Stimulated activated CD8-positive, alpha-beta memory T cell treated with anti-CD3 and anti-CD28 coated beads, Interleukin-12 subunit alpha, Interleukin-12 subunit beta, amount 100 ng/mL, for 4 hours (primary cell): ENCODE measurements at places on chromosomes 6 and 20.

DNA sequence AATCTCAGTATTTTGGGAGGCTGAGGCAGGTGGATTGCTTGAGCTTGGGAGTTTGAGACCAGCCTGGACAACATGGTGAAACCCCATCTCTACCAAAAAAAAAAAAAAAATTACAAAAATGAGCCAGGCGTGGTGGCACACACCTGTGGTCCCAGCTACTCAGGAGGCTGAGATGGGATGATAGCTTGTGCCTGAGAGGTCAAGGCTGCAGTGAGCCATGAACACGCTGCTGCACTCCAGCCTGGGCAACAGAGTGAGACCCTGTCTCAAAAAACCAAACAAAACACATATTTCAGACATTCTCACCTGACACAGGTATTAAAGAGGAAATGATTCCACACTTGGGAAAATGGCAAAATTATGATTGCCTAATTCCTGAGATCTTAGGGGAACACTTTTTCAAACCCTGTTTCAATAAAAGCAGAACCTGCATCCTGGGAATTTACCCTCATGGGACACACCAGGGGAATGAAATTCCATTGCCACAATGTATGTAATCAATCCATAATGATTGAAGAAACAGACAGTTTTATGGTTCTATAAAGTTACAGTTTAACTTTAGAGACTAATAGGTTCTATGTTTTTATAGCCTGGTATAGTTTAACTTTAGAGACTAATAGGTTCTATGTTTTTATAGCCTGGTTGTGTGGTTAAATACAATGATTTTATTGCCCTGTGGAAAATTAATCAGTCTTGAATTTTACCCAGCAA lies 29.6 kb upstream of the DNAAF9 start:
- no peak for DNase-seq

GRCh38 chr6:36920049-36920448 lies 34.3 kb downstream of the C6orf89 start:
- DNase-seq: no peak

- DNase-seq: no peak
Observed at GRCh38 chr6:364609-365540, 26.7 kb upstream of the IRF4 start.

DNA sequence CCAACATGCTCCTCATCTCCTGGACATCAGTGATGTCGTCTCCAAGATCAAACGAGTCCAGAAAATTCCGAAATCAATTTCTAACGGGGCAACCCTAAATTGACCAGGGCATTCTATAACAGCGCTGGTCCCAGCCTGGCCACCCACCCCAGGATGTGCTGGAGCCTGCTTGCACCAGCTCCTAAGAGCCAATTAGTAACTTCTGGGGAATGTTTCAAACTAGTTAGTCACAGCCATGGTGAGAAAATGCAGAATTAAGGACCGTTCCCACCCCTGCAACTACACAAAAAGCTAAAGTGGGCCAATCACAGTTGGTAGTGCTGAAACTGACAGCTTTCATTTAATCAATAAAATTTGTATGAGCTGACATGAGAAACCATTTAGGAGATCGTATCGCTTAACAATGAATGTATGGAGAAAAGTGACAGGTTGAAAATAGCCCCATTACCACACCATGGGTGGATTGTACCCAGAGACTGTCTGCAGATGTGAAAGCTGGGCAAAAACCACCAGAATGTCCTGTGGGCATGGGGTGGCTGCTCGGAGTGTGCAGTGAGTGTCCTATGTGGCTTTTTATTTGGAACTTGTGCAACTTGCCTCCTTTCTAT lies 165.7 kb upstream of the AFDN start:
- DNase-seq: no peak

DNA sequence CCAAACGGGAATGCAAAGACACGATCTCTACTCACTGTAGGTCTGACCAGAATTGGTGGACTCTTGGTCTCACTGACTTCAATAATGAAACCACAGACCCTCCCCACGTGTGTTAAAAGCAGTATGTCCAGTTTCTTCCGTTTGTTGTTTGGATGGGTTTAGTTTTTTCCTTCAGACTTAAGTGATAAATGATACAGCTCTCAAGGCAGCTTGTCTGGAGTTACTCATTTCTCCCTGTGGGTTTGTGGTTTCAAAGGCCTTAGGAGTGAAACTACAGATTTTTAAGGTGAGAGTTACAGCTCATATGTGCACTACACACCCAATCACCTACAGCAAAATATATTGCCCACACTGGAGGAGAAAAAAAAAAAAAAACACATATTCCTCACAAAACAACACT lies 86.7 kb upstream of the STMND1 start:
- DNase-seq: no peak
